ENCODE measurements at places on chromosomes 3 and 15.

DNA sequence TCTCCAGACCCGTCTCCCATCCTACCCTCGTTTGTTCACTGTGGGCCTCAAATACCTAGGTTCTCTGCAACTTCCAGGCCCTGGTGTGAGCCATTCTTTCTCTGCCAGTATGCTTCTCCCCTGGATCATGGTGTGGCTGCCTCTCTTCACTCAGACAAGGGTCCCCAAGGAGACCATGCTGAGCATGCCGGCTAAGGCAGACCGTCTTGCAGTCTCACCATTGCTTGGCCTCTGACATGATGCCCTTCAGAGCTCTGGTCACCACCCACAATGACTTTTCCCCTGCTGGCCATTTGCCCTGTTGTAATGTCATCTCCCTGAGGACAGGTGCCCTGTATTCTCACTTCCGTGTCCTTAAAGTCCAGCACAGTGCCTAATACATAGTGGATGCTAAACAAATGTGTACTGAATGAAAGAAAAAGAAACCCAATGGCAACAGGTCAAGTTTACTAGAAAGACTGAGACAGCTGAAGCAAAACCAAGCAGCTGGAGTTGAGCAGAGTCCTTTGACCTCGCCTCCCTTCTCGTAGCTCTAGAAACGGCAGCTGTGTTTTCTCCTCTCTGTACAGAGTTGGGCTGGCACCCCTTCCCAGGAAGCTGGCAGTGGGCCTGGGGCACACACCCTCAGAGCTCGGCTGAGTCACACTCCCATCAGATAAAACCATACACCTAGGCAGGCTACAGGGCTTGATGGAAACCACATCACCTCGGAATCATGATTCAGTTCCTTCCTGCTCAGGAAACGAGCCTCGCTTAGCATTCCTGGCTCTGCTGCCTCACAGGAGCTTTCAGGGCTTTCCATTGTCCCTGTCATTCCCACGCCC is 8.6 kb downstream of the TLR9 start:
- DNase-seq: peak; percentile 92

GRCh38 chr3:133734305-133734704 is 11.9 kb upstream of the TF start:
- no peak for DNase-seq

GRCh38 chr15:101803676-101804075 is 367 bp downstream of the OR4F6 start:
- DNase-seq: no peak

DNA sequence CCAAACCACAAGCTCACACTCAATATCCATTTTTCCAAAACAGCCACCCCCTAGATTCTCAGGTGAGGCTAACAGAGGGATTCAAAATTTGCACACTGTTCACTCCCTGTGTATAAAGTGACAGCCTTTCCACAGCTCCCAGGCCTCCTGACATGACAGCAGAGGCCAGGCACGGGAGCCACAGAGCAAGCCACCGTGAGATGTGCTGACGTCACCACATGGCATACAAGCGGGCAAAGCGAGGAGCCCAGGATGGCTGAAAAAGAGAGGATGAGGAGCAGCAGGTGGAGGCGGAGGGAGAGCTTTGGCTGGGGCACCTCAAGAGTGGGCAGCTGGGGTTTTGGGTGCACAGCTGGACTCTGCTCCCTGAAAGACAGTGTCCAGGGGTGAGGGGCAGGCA is 27.1 kb downstream of the EHD4 start:
- peak; percentile 37 for DNase-seq

DNA sequence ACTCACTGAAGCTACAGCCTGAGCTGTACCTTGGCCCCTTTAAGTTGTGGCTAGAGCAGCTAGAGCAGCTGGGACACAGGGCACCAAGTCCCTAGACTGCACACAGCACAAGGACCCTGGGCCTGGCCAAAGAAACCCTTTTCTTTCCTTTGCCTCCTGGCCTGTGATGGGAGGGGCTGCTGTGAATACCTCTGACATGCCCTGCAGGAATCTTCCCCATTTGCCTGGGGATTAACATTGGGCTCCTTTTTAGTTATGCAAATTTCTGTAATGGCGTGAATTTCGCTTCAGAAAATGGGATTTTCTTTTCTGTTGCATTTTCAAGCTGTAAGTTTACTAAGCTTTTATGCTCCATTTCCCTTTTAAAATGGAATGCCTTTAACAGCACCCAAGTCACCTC is 611.2 kb upstream of the ARPP21 start:
- DNase-seq: no peak

- DNase-seq: no peak
Measured at GRCh38 chr15:39442898-39443297, 138.0 kb upstream of the THBS1 start.

GRCh38 chr15:77497942-77498361 is 77.3 kb downstream of the HMG20A start:
- DNase-seq: peak; percentile 69

GRCh38 chr15:100863796-100864267 is 15.8 kb upstream of the ALDH1A3 start:
- no peak for DNase-seq

DNA sequence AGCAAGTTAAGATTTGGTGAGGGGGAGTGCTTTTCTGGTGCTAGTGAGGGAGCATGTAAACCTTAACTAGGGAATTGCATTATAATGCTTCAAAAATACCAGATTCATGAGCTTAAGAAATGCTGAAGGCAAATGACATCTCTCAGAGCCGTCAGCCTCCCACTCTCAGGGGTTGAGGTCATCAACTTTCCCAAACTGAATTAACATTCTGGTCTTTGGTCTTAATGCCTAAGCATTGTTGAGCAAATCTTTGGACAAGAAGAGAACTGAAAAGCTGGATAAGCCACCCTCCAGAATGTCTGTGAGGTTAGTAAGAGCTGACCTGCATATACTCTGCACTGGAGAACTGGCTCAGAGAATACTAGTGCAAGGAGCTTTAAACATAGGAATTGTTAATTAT is 124.9 kb upstream of the GAP43 start:
- DNase-seq: no peak

DNA sequence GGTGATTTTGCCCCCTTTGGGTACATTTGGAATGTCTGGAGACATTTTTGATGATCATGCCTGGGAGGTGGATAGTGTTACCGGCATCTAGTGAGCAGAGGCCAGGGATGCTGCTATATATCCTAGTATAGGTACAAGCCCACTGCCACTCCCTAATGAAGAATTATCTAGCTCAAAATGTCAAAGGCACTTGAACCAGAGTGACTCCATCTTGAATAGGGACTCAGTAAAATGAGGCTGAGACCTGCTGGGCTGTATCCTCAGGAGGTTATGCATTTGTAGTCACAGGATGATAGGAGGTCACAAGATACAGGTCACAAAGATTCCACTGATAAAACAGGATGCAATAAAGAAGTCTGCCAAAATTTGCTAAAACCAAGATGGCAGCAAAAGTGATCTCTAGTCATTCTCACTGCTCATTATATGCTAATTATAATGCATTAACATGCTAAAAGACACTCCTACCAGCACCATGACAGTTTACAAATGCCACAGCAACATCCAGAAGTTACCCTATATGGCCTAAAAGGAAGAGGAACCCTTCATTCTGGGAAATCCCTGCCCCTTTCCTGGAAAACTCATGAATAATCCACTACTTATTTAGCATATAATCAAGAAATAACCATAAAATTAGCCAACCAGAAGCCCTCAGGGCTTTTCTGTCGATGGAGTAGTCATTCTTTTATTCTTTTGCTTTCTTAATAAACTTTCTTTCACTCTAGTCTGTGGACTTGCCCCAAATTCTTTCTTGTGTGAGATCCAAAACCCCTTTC is 40.0 kb upstream of the FAM3D start:
- no peak for DNase-seq

GRCh38 chr3:14889205-14889604 is 58.2 kb upstream of the NR2C2 start:
- no peak for DNase-seq

DNA sequence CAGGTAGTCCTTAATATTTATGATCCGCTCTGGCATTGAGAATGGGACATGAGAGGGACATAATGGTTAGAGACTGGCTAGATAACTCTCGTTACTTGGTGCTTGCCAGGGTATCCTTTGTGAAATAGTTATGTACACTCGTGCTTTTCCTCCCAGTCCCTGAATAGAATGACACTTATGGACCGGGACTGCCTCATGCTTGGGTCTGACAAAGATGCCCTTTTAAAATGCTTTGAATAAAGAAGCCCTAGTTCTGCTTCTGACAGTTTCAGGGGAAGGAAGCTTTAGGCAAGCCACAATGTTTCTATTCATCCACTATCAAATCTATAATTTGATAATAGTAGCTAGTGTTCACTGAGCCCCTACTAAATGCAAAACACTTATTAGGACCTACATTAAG is 29.4 kb downstream of the POLR2M start:
- DNase-seq: no peak

GRCh38 chr3:190013943-190014924 is 106.5 kb downstream of the P3H2 start:
- DNase-seq: no peak

DNA sequence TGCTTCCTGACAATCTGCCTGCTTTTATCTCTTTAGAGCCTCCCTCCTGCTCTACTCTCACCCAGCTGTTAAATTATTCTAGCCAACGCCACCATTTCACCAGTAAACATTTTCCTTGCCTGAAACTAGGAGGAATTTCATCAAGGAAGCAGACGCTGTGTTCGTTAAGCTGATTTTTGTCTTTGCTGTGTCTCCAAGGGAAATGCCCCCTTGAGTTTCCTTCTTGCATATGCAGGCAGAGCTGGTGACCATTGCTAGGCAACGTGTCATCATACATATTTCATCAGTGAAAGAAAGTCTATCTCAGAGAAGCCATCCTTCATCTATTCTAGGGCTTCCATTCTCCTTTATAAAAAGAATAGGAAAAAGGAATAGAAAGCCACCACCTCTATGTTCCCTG is 87.0 kb upstream of the ST8SIA2 start:
- no peak for DNase-seq

DNA sequence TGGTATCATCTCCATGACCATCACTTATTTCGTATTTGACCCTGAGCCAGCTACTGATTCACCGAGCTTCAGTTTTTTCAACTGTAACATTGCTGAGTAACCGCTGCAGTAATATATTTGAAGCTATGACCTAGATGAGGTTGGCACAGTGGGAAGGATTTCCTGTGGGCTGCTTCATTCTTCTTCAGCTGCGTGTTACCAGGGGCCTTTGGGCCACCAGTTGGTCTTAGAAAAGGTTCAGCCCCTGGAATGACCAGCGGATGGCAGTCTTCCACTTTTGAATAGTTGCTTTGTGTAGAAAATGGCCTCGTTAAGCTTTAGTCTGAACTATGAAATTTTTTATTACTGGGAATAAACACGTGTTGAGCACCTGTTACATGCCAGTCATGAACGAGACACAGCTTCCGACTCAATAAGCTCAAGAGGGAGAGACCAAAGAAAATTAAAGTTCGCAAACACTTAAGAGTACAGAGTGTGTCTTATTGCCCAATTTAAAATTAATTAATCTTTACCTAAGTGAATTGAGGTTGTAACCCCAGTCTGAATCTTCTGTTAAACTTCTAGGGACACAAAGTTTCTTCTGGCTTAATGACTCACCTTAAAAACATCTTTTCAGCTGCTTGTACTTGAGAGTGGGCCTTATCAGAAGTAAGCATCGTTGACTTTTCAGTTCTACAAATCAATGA is 57.6 kb upstream of the NR2E3 start:
- DNase-seq: peak; percentile 83

DNA sequence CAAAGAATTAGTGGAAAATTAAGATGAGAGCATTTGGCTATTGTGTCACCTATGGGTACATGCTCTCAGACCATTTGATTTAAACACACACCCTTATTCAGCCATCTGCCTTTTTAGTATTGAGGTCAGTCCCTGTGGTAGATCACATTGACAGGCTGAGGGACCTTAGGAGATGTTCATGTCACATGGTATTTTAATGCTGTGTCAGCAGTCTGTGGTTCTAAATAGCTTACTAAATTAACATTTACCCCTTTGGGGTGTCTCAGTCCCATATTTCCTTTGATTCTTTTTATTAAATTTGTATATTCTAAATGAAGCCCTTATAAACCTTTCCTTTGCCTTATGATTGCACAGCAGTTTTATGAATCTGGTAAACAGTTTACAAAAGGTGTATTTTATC is 2.3 kb downstream of the RBM5 start:
- no peak for DNase-seq

GRCh38 chr3:13582366-13583250 is 33.7 kb downstream of the FBLN2 start:
- DNase-seq: no peak

DNA sequence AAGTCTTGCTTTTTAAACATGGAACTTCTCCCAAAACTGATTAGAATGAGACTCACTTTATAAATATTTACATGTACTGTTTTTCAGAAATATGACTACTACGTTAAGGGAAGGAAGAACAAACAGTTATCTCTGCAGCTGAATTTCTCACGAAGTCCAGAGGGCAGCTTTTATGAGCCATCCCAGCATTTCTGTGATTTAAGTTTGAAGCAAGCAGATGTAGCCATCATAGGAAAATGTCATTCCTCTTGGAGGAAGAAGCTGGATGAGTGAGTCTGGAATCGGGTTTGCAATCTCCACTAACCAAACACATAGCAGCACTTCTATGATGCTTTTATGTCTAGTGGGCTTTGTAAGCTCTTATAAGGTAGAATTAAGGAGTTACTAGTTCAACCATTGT is 53.7 kb downstream of the SCN11A start:
- DNase-seq: no peak

GRCh38 chr15:45734260-45734711 is 99.5 kb downstream of the SQOR start:
- DNase-seq: no peak

GRCh38 chr3:44896440-44896839 is 22.0 kb downstream of the TGM4 start:
- DNase-seq: no peak

DNA sequence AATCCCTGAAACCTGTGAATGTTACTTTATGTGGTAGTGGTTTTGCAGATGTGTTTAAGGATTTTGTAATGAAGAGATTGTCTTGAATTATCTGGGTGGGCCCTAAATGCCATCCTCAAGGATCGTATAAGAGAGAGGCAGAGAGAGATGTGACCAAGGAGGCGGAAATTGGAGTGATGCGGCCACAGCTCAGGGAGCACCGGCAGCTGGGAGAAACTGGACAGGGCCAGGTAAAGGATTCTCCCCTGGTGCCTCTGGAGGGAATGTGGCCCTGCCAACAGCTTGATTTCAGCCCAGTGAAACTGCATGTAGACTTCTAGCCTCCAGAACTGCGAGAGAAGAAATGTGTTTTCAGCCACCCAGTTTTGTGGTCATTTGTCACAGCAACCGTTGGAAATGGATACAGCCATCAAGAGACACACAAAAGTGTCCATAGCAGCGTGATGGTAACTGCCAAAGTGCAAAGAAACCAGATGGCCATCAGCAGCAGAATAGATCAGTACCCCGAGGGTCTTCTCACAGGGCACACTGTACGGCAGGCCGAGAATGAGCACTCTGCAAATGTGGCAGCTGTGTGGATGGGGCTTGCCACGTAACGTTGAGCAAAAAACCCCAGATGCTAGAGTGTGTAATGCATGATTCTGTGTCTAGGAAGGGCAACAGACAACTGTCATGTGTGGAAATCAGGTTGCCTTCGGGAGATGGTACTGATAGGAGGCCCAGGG is 12.2 kb downstream of the APBA2 start:
- DNase-seq: no peak

GRCh38 chr15:31606194-31606669 is 279.6 kb downstream of the KLF13 start:
- no peak for DNase-seq
